ENCODE measurements at places on chromosomes 3 and 15.
A peak's percentile ranks its signal among the peaks of the same experiment; 100 is the strongest.

- DNase-seq: no peak
These were observed 12.5 kb downstream of the LPP start for GRCh38 chr3:188166441-188166840.

DNA sequence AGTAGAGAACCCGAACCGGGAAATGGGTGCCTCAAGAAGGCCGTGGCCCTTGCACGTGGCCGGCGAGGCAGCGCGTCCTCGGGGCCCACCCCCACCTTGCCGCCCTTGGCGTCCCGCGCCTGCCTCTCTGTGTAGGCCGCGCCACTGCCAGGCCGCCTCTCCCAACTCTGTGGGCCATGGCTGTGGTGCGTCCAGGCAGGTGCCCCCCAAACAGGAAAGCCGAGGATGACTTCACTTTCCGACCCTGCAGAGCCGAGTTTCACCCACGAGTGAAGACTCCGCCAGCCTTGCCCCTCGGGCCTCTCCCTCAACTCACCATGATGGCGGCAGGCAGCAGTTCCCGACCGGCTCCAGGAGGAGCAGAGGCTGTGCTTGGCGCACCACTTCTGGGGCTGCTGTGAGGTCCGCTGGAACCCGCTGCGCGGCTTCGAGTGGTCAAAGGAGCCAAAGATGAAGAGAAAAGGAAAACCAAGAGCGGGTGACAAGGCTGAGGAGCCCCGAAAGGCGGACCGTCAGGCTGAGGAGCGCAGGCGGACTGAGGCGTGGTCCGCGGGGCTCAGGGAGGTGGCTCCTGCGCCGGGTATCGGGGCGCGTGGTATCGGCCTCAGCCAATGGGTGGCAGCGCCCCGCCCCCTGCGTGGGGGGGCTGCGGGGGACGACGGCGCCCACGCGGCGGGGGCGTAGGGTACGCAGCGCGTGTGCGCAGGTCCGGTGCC, at the start of gene DAZL:
Gene DAZL, minus strand, starts transcription at position 537 of the 716 bp plus-strand sequence. Its CDS starts 218 bp downstream, at position 319.
- no peak for DNase-seq

- DNase-seq: no peak
These were observed 76.9 kb downstream of the SAMMSON start for GRCh38 chr3:70076396-70076795.

DNA sequence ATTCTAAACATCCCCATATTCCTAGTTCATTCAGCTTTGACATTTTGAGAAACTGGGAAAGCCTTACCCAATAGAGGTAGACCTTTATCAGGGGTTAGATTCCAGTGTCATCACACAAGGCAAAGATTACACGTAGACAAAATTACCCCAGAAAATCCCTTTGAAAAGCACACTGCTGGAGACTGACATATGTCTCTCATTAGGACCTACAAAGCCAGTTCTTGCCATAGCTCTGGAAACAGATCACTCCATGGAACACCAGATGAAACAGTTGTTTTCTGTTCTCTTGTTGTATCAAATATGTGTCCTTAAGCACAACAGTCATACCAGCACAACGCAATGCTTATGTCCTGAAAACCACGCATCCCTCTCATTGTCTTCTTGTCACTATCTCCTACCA, 44.7 kb downstream of the RARB start:
- no peak for DNase-seq

DNA sequence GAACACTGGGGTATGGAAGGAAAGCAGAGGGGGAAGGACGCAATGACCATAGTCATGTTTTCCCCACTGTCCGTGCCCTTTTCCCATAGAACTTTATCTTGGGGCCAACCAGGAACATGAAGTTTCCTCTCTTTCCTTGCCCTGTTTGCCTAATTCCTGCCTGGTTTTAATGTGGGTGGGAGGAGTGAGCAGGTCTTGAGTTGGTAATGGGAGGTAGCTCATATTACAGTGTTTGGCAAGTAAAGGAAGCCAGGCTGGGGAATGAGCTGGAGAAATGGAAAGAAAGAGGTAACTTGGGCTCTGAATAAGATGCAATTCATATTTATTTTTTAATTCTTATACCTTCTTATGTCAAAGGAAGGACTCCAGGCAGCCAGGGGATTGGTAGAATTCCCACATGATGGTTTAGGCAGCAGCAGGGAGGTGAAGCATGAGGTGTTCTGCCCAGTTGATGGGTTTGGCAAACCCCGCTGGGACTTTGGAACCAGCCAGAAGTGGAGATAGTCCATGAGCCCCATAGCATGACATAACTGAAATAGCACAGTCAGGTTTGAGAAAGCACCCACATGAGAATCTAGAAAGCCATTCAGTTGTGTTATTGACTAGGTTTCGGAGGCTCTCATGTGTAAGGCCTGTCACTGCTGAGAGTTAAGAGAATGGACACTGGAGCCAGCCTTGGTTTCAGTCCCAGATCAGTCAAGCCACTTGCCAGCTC, 60.0 kb downstream of the CCK start:
- DNase-seq: no peak

GRCh38 chr3:172704001-172704400, 6.9 kb downstream of the NCEH1 start:
- no peak for DNase-seq

GRCh38 chr3:56918111-56918568, 116.4 kb upstream of the ARHGEF3 start:
- DNase-seq: no peak

DNA sequence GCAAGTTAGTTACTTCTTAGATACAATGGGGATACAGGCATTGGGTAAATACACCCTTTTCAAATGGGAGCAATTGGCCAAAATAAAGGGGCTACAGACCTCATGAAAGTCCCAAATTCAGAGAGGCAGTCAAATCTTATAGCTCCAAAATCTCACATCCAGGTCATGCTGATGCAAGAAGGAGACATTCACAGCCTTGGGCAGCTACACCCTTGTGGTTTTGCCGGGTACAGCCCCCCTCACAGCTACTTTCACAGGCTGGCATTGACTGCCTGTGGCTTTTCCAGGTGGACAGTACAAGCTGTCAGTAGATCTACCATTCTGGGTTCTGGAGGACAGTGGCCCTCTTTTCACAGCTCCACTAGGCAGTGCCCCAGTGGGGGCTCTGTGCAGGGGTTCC, 17.5 kb upstream of the PLSCR1 start:
- DNase-seq: no peak

- no peak for DNase-seq
These were observed 47.0 kb downstream of the ZNF609 start for GRCh38 chr15:64507293-64507802.

DNA sequence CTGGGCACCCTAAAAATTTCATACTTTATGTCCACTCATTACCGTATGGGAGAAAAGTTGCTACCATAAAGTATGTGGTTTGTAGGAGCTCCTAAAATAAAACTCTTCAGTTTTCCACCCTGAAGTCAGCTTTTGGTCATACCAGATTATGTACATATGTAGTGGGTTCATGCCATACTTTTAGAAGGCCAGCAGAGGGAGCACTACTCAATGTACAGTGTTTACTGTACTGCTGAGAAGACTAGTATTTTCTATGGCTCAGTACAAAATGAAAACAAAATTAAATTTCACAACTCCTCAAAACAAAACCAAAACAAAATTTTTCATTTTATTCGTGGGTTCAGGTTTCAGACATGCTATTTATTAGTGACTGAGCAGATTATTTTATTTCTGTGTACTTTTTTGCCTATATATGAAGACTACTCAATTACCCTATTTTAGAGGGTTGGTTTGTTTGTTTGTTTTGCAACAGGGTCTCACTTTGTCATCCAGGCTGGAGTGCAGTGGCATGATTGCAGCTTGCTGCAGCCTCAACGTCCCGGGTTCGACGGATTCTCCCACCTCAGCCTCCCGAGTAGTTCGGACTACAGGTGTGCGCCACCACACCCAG, 24.3 kb downstream of the NXPE3 start:
- DNase-seq: peak; percentile 17

GRCh38 chr15:51186181-51186705, 91.5 kb upstream of the TNFAIP8L3 start:
- no peak for DNase-seq

- DNase-seq: peak; percentile 39
These were observed 82.6 kb upstream of the GCNT3 start for GRCh38 chr15:59528961-59529402.

GRCh38 chr3:71463617-71464016, 119.9 kb downstream of the FOXP1 start:
- no peak for DNase-seq

- DNase-seq: no peak
These were observed at the start of gene CHRM5 for GRCh38 chr15:33968224-33968623. Gene CHRM5, plus strand, starts transcription at chr15:33968497. Its CDS starts 94,221 bp downstream, at chr15:34062718.

GRCh38 chr15:51588966-51589365, 33.6 kb downstream of the DMXL2 start:
- DNase-seq: no peak

- DNase-seq: no peak
These were observed 581.5 kb downstream of the TBL1XR1 start for GRCh38 chr3:176615826-176616225.

- DNase-seq: no peak
These were observed 10.6 kb upstream of the SOX2 start for GRCh38 chr3:181701096-181701495.

GRCh38 chr3:101829874-101830273, 19.4 kb upstream of the NFKBIZ start:
- no peak for DNase-seq

DNA sequence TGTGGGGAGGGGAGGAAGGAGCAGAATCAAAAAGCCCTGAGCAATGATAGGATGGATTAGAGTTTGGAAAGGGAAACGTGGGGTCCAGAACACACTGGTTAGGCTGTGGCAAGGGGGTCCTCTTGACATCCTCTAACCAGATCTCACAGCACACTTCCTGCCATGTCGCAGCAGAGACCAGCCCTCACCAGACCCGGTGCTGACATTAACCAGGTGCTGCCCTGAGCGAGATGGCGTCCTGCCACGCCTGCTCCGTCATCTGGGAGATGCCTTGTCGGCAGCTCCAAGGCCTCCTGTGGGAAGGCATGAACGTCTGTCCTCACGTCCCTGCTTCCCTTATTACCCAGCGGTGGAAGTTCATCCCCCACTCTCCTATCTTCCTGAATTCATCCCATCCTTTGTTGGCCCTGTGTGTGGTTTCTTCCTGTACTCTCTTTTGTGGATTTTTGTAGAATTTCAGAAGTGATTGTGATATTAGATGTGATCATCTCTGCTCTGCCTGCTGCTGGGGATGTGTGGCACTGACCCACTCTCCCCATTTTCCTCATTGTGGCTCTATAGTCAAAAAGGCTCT, 29.4 kb upstream of the MYZAP start:
- no peak for DNase-seq

DNA sequence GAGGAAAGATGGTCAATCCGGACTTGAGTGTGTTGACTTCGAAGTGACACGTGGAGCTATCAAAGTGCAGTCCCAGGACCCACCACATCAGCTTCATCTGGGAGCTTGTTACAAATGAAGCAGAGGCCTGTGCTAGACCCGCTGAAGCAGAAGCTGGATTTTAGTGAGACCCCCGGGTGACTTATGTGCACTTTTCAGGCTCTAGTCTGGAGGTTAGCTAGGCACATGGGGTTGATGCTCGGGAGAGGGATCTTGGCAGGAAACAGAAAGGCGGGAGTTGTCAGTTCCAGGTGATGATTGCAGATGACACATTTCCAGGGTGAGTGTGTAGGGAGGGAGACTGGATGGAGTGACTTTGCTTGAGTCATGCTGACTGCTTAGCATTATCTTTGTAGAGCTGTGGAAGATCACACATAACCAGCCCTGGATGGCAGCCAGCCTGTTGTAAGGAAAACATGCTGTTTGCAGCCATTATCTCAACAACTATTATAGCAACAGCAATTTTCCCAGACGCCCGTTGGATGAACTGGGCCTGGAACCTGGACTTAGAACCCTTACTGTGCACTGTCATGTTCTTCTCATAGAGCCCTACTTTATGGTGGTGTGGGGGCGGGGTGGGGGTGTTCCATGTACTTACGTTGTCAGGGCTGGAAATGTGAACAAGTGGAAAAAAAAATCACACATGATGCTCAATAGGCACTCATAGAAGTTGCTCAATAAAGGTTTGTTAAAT, 122.4 kb downstream of the THSD4 start:
- DNase-seq: no peak

Data from stimulated activated CD8-positive, alpha-beta memory T cell treated with anti-CD3 and anti-CD28 coated beads, Interleukin-4, amount 100 ng/mL, for 1 hour (primary cell).